Femur (tissue), 1 donor: ENCODE measurements at places on chromosomes 2 and 18.

- DNase-seq: peak; percentile 18
Measured at GRCh38 chr2:180662521-180662920, 317.9 kb upstream of the UBE2E3 start.

DNA sequence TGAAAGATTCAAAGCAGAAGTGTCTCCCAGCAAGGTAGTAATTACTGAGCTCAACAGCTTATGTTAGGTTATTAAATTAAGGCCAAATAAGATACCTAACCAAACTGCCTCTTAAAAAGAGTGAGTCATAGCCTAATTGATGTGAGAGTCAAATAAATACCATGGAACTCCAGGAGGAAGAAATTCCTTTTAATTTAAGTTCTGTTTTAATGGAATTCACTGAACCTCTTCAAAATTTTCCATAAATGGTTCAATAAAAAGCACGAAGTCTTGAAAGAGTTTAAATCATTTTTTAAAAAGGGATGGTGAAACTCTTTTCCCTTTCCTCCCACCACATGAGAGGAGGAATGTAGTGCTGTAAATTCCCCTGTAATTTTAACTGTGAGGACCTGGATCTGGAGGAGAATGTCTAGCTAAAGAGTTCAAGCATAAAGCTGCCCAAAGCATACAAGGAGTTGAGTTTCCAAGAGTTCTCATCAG lies 180.8 kb upstream of the MMADHC start:
- no peak for DNase-seq

DNA sequence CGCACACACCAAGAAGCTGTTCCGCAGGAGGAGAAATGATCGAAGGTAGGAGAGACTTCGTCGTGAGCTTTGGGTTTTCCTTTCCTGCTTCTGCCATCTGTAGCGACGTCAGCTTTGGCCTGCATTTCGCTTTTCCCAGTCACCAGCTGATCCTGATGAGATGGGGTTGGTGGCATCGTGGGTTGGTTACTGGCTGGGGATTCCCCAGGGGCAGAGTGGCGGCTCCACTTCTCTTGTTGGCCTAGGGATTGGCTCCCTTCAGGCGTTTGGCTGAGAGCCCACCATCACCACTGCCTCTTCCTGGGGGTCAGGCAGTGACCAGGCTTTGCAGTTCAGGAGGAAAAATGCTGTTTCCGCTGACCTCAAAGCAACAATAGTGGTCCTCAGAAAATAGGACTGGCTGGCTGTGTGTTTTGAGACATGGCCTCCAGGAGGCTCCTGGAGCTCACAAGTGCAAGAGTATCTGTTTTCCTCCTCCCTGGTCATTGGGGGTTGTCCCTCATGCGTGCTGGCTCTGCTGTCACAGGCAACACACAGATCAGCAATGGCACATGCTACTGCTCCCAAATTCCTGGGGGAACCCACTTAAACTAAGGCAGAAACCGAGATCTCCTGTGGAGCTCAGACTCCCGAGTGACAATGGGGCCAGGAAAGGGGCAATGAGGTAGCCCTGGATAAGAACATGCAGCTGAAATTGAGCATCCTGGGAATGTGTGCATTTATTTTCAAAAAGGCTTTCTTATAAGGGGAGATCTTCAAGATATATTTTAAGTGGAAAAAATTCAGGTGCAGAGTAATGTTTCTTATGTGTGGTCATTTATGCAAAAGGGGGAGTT lies 173.0 kb downstream of the CTIF start:
- DNase-seq: peak; percentile 73

- no peak for DNase-seq
Measured at GRCh38 chr2:210169516-210170195, 1.6 kb downstream of the KANSL1L start.

DNA sequence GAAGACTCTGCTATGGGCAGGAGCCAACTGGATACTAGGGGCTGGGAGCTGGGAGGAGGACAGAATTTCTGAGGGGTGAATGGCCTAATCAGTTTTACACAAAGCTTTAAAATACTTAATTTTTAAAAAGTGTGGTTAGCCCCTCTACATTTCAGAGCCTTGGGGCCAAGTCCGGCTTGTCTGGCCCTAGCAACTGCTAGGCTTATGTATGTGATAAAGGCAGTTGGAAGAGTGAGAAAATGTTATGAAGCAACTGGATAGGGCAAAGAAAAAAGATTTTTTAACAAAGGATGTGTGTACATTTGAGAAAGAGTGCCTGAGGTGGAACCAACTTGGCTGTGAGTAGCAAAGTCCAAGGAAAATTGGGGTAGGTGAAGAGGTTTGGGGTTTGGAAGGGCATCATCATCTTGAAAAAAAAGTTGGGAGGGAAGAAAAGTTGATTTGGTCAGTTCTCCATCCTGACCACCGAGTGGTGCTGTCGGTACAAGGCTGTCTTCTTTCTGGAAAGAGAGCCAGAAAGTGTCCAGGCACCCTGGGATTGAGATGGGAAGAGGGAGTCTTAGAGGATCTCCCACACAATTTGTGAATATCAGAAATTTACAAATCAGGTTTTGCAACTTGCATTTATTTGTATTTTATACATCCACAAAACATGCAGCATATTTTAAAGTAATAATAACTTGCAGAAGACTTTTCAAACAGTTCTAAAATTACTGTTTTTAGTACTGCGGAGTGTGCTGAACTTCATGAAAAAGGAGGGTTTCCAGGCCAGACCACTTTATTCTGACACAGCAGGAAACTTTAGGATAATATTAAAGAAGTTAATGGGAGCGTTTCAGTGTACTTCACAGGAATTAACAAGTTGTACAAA lies 10.5 kb upstream of the CDK15 start:
- peak; percentile 43 for DNase-seq

DNA sequence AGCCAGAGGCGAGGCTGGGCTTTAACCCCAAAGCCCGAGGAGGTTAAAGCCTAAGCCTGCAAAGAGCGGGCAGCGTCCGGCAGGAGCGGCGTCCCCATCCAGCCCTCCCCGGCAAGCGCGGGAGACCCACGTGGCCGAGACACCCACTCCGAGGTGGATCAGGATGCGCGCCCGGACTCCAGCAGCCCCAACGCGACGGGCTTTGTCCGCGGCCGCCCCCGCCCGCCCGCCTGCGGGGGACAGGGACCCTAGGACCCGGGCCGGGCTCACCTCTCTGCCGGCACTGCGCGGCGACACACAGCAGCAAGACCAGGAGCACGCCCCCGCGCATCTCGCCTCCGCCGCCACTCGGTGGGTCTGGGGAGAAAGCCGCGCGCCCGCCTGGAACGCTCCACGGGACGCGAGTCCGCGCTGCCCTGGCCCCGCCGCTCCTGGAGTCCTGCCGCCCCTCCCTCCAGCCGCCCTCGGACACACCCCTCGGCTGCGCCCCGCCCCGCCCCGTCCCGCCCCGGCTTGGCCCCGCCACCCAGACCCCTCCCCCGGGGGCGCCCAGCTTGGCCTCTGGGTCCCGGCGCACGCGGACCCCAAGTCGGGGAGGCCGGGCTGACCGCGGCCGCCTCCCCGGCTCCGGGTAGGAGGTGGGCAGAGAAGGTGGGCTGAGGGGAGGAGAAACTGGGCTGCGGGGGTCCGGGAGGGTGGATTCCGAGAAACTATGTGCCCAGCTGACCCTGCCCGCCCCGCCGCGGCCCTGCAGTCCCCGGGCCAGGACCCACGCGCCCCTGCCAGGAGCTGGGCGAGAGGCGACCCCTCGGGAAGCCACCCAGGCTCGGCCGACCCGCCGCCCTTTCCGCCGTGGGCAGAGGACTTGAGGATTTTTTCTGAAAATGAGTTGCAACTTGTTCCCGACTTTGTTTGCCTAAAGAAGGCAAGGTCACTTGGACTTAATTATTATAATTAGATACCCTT lies at the start of gene LAMA1:
Gene LAMA1, minus strand, starts transcription at position 408 of the 966 bp plus-strand sequence. Its CDS starts 77 bp downstream, at position 331.
- DNase-seq: peak; percentile 56

- peak; percentile 46 for DNase-seq
Measured at GRCh38 chr2:186919296-186919695, 70.3 kb upstream of the ZSWIM2 start.

DNA sequence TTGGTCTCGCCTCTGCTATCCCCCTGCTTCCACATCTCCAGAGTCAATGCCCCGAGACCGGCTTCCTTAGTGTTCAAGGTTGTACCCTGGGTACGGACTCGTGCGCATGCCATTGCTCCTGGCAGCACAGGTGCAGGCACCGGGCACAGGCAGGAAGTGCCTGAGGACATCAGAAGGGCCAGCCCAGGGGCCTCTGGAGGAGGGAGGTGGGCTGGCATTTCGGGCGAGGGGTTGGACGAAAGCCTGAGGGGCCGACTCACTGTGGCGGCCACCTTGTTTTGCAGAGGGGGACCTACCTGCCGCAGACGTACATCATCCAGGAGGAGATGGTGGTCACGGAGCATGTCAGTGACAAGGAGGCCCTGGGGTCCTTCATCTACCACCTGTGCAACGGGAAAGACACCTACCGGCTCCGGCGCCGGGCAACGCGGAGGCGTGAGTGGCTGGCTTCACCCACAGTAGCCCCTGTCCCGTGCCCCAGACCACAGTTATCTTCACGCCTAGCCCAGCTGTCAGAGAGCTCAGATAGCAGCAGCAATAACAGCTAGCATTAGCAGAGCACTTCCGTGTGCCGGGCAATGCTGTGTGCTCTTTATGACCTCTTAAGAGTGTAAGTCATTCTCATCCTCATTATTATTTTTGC lies 12.5 kb downstream of the ITM2C start:
- no peak for DNase-seq

DNA sequence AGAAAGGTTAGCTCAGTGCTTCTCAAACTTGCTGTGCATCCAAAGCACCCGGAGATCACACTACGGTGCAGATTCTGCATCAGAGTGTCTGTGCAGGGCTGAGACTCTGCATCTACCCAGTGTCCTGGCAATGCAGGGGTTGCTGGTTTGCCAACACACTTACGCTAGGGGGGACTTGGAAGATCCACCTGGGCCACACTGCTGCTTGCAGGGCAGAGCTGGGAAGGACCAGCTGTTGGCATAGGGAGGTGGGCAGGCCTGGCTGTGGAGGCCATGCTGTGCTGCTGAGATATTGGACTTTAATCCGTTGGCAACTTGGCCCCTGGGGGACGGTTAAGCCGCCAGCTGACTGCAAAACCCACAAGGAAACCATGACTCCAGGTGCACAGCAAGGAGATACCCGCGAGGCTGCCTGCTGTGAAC lies 397.6 kb upstream of the HS6ST1 start:
- DNase-seq: no peak

DNA sequence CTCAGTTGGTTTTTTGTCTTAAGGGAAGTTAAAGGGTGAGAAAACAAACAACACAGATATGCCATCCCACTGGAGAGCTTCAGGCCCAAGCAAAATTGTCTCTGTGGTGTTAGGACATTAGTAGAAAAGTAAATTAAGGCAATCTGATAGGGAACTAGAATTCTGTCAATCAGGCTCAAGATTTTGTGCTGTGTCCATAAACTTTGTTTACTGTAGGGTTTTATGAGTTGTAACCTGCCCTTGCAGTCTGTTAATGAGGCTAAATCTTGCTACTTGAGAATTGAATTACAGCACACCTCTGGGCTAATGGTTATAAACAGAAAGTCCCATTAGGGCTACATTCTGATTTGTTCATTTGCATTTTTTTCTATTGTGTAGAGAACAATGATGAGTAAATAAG lies 78.0 kb upstream of the OTX1 start:
- no peak for DNase-seq

- DNase-seq: no peak
Measured at GRCh38 chr2:147588191-147588590, 256.6 kb upstream of the ACVR2A start.

GRCh38 chr2:22995576-22995975 lies 389.4 kb upstream of the KLHL29 start:
- DNase-seq: no peak

- no peak for DNase-seq
Measured at GRCh38 chr2:19874726-19875125, 27.1 kb downstream of the TTC32 start.

GRCh38 chr2:65658881-65659280 lies 226.5 kb upstream of the SPRED2 start:
- DNase-seq: no peak

DNA sequence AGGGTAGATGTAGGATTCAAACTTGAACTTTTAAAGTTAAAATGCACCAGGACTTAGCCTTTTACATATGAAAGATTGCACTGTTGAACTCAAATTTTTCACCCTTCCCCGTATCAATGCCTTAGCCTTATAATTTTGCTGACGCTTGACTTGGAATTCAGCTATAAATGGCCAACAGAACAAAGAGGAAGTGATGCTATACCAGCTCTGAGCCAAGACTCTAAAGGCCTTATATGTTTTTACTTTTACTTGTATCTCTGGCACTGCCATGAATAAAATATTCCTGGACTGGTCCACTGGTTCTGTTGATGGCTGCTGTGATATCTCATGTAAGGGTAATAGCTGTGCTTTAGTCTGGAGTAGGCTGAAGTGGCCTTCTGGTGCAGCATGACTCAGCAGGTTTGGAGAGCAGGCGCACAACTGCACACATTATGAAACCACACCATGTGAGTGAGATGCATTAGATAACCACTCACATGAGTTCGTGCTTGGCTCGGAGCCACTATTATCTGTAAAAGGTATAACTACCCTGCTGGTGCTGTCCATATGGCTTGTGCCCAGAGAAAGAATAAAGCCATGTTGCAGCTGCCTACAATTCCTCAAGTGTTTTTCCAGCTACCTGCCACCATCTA lies 8.4 kb upstream of the IER3IP1 start:
- DNase-seq: no peak

DNA sequence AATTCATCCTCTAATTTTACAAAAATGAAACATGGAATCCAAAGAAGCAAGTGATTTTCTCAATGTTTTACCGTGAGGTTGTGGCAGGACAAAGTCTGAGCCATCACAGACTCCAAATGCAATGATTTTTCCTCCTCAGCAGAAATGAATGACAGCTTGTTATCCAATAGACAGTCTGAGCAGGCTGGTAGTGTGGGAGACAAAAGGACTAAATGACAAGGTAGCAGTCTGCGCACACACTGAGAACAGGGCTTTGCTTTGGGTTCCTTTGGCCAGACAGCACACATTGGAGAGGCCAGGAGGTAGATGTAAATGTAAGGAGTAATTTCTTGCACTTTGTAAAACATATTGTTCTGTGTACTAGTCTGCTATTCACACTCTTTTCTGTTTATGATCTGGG lies 50.3 kb upstream of the RGPD4 start:
- no peak for DNase-seq

DNA sequence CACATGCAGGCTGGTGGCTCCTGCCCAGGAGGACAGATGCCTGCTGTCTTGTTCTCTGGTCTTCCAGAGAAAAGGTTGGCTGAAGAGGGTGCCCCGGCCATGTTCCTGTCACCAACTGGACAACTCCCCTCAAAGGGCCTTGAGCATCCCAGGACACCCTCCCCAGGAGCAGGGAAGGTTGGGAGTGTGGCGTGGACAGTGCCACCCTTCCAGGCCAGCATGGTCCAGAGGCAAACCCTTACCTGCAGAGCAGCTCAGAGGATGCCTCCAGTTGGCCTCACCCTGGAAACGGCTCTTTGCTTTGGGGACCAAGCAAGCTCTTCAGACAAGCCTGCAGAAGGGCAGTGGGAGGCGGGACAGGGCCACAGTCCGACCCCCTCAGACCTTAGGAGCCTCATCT lies 4.9 kb upstream of the GPC1 start:
- no peak for DNase-seq

DNA sequence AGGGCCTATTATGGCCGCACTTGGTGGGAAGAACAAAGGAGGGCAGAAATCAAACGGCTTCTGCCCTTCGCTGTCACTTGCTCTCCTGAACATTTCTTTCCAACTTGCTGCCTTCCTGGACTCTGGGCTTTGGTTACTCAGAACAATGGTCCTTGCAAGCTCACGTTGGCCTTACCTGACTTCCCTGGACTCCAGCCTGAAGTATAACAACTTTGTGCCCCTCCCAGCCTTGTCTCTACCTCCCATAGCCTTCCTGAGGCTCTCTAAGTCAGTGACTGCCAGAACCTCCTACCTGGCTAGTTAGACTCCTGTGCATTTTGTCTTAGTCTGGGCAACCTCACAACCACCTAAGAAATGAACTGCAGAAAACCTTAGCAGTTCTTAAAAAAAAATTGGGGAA lies 30.2 kb upstream of the ITPRID2 start:
- no peak for DNase-seq

GRCh38 chr2:72386288-72386687 lies 238.6 kb upstream of the CYP26B1 start:
- no peak for DNase-seq
